ENCODE measurements at places on chromosomes 16 and 17. TPM values are rescaled to one million over a fixed set of nuclear protein-coding genes. Genes with fewer than 3 reads are reported as not detected.

CD7 gene
- total RNA-seq: 2.6 TPM

CYB5B gene
- 55.0 TPM for total RNA-seq

ALOX12B gene
- total RNA-seq: not detected

TBC1D3 gene
- total RNA-seq: not detected

CMTM2 gene
- total RNA-seq: not detected

HOXB7 gene
- 9.1 TPM for total RNA-seq

RSL1D1 gene
- 83.1 TPM for total RNA-seq

OXLD1 gene
- 14.0 TPM for total RNA-seq

ALOX15 gene
- total RNA-seq: not detected

DHX58 gene
- 11.6 TPM for total RNA-seq

SCNN1B gene
- 1.6 TPM for total RNA-seq

ZFPM1 gene
- total RNA-seq: 8.8 TPM

DNAI2 gene
- not detected for total RNA-seq

HYDIN gene
- 4.2 TPM for total RNA-seq

CLEC18B gene
- 3.0 TPM for total RNA-seq

MFSD6L gene
- 0.19 TPM for total RNA-seq

UTS2R gene
- not detected for total RNA-seq

UNC13D gene
- total RNA-seq: 20.0 TPM

KCNJ16 gene
- 0.24 TPM for total RNA-seq

TSNAXIP1 gene
- 1.1 TPM for total RNA-seq

KRTAP9-2 gene
- total RNA-seq: not detected

MMP15 gene
- total RNA-seq: 5.4 TPM

EPN3 gene
- not detected for total RNA-seq

CCL4 gene
- 12.5 TPM for total RNA-seq

KRTAP4-1 gene
- not detected for total RNA-seq

TBC1D3K gene
- total RNA-seq: not detected

AANAT gene
- not detected for total RNA-seq

TP53TG3F gene
- not detected for total RNA-seq

SLFN14 gene
- 0.30 TPM for total RNA-seq

All from aorta (tissue), 5 donors.